ENCODE measurements at places on chromosomes 7 and 10.

- DNase-seq = no peak
Observed at GRCh38 chr10:17216901-17217395, 11.1 kb upstream of the VIM start.

GRCh38 chr7:155788616-155789000, 23.7 kb downstream of the SHH start:
- DNase-seq = no peak

DNA sequence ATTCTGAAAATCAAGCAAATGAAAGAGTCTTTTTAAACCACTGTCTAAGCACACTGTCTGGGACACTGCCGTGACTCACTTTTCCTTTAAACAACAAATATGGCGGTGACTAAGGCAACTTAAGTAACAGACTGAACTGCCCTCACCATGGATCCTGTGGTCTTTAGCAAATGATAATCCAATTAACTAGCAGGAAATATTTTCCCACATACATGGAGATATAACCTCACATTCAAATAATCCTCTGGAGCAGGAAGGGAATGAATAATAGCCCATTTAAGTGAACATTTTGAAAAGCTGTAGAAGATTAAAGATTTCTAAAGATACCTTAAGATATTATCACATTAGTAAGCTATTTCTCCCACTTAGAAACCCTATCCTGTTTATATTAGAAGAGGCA, 40.3 kb upstream of the LRRC17 start:
- DNase-seq = no peak

GRCh38 chr10:132560241-132560731, 22.7 kb downstream of the INPP5A start:
- DNase-seq = no peak

DNA sequence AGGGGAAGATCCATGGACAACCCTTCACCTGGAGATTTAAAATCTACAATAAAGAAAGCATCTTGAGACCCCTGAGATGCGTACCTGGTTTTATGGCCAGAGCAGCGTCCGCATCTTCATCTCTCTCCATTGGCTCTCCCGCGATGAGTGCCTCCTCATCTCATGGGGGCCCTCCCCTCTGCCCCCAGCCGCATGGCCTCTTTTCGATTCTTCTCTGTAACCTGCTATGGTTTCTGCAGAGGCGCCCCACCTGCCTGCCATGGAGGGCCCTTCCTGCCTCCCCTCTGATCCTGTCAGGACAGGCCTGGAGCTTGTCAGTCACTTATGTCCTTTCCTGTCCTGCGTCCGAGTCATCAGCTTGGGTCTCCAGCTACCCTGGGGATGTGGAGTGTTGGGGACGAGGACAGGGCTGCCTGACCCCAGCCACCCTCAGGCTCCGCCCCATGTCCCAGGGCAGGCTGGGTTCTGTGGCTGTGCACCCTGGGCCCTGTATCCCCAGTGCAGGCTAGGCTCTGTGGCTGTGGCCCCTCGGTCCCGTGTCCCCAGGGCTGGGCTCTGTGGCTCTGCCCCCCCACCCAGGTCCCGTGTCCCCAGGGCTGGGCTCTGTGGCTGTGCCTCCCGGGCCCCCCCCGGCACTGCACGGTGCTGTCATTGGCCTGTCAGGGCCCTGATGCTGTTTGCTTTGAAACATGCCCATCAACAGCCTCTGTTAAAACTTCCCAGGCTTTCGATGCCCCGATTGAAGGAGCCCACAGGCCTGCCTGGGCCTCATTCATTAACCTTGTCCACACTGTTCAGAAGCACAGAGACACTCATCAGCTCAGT, 99.8 kb downstream of the WDR37 start:
- no peak for DNase-seq

DNA sequence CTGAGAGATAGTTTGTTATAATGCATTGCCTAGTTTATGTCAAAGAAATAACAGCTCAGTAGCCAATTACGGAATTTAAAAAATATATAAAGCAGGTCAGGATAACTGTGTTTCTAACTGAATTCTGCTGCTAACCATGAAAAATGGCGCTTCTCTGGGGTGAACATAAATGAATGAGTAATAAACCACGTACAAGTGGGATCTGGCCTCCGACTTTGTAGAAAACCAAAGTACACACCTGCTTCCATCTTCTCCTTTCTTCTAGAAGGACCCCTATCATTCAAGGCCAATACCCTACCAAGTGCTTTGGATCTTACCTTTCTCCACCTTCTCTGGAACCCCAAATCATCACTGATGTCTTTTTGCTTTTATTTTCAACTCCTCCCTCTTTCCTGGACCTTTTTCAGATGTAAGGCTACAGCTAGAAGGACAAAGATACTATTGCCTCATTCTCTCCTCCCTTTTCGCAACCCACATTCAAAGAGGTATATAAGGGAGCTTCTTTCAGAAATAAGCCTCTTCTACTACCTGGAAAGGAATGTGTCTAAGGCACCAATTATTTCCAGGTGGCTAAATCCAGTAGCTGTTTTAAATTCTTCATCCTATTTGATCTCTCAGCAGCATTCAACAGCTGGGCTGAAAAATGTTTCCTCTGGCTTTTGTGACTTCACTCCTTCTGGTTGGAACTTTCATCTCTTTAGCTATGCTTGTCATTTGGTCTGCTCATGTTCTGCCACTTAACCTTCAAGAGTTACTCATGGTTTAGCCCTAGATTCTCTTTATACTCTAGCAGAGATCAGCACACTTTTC, 37.7 kb downstream of the NAMPT start:
- DNase-seq = no peak

GRCh38 chr7:55212176-55212575, 153.0 kb upstream of the LANCL2 start:
- no peak for DNase-seq

GRCh38 chr7:158381956-158382355, 205.7 kb downstream of the PTPRN2 start:
- DNase-seq = no peak

DNA sequence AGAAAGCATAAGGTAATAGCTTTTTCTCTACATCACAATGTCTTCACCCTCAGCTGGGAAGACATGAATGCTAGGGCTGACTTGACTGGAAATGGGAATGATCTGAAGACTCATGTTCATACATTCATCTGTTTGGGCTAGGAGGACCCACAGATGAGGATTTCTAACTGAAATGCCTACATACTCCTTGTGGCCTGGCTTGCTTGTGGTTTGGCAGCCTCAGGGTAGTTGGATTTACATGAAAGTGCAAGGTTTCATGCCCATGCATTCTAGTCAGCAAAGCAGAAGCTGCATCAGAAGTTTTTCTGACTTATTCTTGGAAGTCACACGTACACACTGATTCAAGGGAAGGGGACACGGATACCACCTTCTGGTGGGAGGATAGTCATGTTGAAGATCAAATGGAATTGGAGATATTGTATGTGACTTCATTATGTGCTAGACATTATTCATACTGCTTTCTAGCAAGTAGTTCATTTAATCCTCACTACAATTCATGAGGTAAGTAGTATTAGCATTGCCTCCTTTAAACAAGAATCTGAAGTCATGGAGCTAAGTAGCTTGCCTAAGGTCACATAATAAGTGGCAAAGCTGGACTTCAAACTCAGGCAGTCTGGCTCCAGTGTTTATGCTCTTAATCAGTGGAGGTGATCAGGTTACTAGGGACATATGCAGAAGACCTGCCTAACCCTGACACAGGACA, 957.0 kb downstream of the LRMDA start:
- DNase-seq = no peak

GRCh38 chr10:122521011-122521410, 39.5 kb upstream of the DMBT1 start:
- DNase-seq = no peak

DNA sequence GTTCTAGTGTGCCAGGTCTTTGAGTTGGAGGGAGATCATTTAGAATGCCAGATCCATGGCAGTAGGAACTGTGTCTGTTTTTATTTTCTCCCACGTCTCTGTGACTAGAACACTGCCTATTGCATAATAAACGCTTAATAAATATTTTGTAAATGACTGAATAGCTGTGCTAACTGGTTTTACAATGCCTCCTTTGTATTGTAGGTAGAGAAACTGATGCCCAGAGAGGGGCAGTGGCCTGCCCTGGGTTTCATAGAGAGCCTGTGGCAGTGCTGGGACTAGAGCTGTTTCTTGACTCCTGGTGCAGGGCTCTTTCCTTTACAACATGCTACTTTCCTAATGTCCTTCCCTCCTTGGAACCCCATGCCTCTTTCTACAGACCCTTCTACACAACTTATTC, 2.5 kb downstream of the TAS2R5 start:
- DNase-seq = no peak

- DNase-seq = no peak
Observed at GRCh38 chr7:82961240-82961639, 201.4 kb downstream of the PCLO start.

DNA sequence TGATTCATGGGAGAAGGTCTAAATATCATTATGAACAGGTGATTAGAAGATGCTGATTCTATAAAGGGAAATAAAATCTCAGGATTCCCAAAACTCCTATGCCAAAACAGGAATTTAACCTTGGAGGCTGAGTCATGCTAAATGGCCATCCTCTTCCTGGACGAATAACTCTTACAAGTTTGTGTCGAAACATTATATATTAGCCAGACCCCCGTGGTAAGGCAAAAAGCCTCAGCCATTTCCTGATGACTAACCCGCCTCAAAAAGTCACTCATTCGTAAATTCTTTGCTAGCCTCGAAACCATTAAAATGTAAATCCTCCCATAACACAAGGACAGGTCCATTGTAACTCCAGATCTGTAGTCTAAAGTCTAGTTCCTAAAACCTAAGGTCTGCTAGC, 32.0 kb downstream of the CUL2 start:
- no peak for DNase-seq

GRCh38 chr7:111240371-111240770, 149.4 kb downstream of the LRRN3 start:
- no peak for DNase-seq
